Esophagus squamous epithelium (tissue), 5 donors: ENCODE measurements at places on chromosomes 3 and 15. TPM values are rescaled to one million over a fixed set of nuclear protein-coding genes. Genes with fewer than 3 reads are reported as not detected.

LYZL4 gene
- not detected for total RNA-seq

- no peak for DNase-seq
- H3K27me3 ChIP-seq = no peaks in the 10 kb centered on the region
- peaks cover 92% of the 10 kb centered on the region for H3K36me3 ChIP-seq
- no peak overlapping the region for H3K4me3 ChIP-seq
Observed at GRCh38 chr15:70050441-70050840, 47.3 kb downstream of the TLE3 start.

DNA sequence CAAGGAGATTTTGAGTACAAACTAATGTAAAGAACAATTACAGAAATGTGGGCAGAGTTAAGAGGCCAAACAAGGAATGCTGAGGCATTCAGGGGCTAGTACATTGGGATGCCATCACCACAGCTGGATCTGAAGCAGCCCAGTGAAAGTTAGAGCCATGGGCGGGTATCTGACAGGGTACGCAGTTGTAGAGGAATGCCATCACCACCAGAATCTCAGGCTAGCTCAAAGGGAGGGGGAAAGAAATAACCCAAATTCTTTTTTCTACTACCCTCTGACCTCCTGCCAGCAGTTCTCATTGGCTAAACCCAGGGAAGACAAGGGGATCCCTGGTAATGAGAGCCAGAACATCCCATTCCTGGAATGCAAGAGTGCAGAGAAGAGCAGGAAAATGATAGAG, 9.0 kb upstream of the TSC22D2 start:
- peaks cover 5% of the 10 kb centered on the region for H3K4me1 ChIP-seq
- no peaks in the 10 kb centered on the region for H3K27me3 ChIP-seq
- H3K4me3 ChIP-seq = no peak overlapping the region

PAQR9 gene
- total RNA-seq = not detected

HDAC11 gene
- total RNA-seq = 10.5 TPM

DNA sequence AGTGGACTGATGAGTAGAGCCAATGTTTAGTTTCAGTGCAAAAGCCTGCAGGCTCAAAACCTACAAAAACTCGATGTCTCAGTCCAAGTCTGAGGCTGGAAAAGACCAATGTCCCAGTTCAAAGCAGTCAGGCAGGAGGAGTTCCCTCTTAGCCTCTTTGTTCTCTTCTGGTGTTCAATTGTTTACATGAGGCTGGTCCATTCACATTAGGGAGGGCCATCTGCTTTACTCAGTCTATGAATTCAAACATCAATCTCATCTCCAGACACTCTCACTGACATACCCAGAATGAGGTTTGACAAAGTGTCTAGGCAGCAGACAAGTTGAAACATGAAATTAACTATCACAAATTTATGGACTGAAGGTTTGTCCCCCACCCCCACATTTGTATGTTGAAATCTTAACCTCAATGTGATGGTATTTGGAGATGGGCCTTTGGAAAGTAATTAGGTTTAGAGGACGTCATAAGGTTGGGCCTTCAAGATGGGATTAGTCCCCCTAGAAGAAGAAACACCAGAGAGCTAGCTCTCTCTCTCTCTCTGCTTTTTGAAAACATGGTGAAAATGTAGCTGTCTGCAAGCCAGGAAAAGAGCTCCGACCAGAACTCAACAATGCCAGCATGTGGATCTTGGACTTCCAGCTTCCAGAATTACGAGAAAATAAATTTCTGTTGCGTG, 438.5 kb upstream of the RGMA start:
- no peaks in the 10 kb centered on the region for H3K27me3 ChIP-seq
- H3K4me1 ChIP-seq = no peaks in the 10 kb centered on the region
- no peak for DNase-seq
- no peak overlapping the region for H3K4me3 ChIP-seq

DNA sequence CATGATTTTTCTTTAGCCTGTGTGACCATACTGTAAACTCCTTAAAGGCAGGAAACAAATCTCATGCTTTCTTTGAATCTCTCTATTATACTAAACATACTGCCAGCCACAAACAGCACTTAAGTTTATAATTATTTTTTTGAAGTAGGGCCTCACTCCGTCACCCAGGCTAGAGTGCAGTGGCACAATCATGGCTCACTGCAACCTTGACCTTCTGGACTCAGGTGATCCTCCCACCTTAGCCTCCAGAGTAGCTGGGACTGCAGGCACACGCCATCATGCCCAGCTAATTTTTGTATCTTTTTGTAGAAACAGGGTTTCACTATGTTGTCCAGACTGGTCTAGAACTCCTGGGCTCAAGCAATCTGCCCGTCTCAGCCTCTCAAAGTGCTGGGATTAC, 14.5 kb upstream of the SLITRK3 start:
- H3K27me3 ChIP-seq = no peaks in the 10 kb centered on the region
- H3K4me3 ChIP-seq = no peak overlapping the region
- H3K36me3 ChIP-seq = no peaks in the 10 kb centered on the region
- no peak for DNase-seq
- peak overlapping the region; percentile 42 for H3K27ac ChIP-seq

GRCh38 chr3:5572168-5572567, 384.7 kb downstream of the EDEM1 start:
- no peak overlapping the region for H3K27ac ChIP-seq
- no peaks in the 10 kb centered on the region for H3K36me3 ChIP-seq
- no peak for DNase-seq
- H3K27me3 ChIP-seq = no peaks in the 10 kb centered on the region
- no peaks in the 10 kb centered on the region for H3K4me1 ChIP-seq

GRCh38 chr15:25710184-25710583, 152.9 kb downstream of the ATP10A start:
- no peak for DNase-seq
- H3K27me3 ChIP-seq = no peaks in the 10 kb centered on the region
- H3K36me3 ChIP-seq = no peaks in the 10 kb centered on the region
- H3K4me3 ChIP-seq = no peak overlapping the region
- no peaks in the 10 kb centered on the region for H3K4me1 ChIP-seq
- no peak overlapping the region for H3K27ac ChIP-seq

- no peak for DNase-seq
- H3K4me3 ChIP-seq = no peak overlapping the region
- no peak overlapping the region for H3K27ac ChIP-seq
Observed at GRCh38 chr3:73848173-73848906, 223.6 kb upstream of the PDZRN3 start.

- no peak for DNase-seq
- no peaks in the 10 kb centered on the region for H3K27me3 ChIP-seq
- H3K4me3 ChIP-seq = no peak overlapping the region
- peaks cover 7% of the 10 kb centered on the region for H3K4me1 ChIP-seq
- no peak overlapping the region for H3K27ac ChIP-seq
Observed at GRCh38 chr3:143484846-143485512, 363.3 kb downstream of the SLC9A9 start.

GRCh38 chr3:128232376-128233178, 79.3 kb downstream of the EEFSEC start:
- no peak overlapping the region for H3K4me3 ChIP-seq
- H3K36me3 ChIP-seq = no peaks in the 10 kb centered on the region
- peaks cover 20% of the 10 kb centered on the region for H3K4me1 ChIP-seq
- no peak for DNase-seq
- H3K27ac ChIP-seq = no peak overlapping the region

PARP14 gene
- total RNA-seq = 30.9 TPM

GRCh38 chr3:98600412-98601095, 7.1 kb upstream of the CPOX start:
- H3K27ac ChIP-seq = no peak overlapping the region
- H3K36me3 ChIP-seq = no peaks in the 10 kb centered on the region
- no peaks in the 10 kb centered on the region for H3K4me1 ChIP-seq

APOD gene
- total RNA-seq = 319 TPM

NAALADL2 gene
- 1.9 TPM for total RNA-seq

CD200R1 gene
- 9.6 TPM for total RNA-seq

DNA sequence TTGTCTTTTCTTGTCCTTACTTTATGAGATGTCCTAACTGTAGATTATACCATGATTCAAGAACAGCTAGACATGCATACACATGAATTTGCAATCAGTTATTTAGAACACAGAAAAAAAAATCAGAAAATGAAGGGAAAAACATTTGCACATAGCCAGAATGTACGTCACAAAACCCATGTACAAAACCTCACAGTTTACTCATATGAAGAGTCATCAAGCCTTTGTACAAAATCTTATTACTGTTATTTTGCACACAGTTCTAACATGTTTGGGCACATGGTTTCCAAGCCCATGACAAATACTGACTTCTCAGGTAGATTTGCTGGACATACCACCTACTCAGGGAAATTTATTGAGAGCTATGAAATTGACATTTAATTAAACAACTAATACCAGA, 48.2 kb downstream of the MAP3K13 start:
- DNase-seq = no peak
- H3K4me3 ChIP-seq = no peak overlapping the region
- H3K27me3 ChIP-seq = no peaks in the 10 kb centered on the region
- no peak overlapping the region for H3K27ac ChIP-seq

- H3K27me3 ChIP-seq = no peaks in the 10 kb centered on the region
- peaks cover 11% of the 10 kb centered on the region for H3K36me3 ChIP-seq
- H3K4me3 ChIP-seq = no peak overlapping the region
- H3K27ac ChIP-seq = no peak overlapping the region
- DNase-seq = no peak
- no peaks in the 10 kb centered on the region for H3K4me1 ChIP-seq
Observed at GRCh38 chr15:99671926-99672635, 61.2 kb downstream of the LYSMD4 start.

DNA sequence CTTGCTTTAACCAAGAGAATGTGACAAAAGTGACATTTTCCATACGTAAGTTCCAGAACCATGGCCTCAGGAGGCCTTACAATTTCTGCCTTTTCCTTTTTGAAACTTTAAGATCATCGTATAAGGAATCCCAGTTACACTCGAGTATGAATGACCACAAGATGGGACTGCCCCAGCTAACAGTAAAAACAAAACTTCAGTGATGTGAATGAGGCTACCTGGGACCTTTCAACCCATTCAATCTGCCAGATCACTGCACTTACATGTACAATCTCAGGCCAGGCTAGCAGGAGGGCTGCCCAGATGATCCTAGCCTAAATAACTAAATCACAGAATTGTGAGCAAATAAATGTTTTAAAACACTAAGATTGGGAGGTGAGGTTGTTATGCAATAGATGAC, 328.8 kb downstream of the CNTN6 start:
- H3K27ac ChIP-seq = no peak overlapping the region
- H3K4me3 ChIP-seq = no peak overlapping the region

GRCh38 chr3:169755488-169755887, 9.4 kb downstream of the TERC start:
- peaks cover 5% of the 10 kb centered on the region for H3K4me1 ChIP-seq
- DNase-seq = no peak
- no peak overlapping the region for H3K4me3 ChIP-seq
- H3K27me3 ChIP-seq = no peaks in the 10 kb centered on the region
- no peaks in the 10 kb centered on the region for H3K36me3 ChIP-seq

FETUB gene
- total RNA-seq = 23.3 TPM

DNA sequence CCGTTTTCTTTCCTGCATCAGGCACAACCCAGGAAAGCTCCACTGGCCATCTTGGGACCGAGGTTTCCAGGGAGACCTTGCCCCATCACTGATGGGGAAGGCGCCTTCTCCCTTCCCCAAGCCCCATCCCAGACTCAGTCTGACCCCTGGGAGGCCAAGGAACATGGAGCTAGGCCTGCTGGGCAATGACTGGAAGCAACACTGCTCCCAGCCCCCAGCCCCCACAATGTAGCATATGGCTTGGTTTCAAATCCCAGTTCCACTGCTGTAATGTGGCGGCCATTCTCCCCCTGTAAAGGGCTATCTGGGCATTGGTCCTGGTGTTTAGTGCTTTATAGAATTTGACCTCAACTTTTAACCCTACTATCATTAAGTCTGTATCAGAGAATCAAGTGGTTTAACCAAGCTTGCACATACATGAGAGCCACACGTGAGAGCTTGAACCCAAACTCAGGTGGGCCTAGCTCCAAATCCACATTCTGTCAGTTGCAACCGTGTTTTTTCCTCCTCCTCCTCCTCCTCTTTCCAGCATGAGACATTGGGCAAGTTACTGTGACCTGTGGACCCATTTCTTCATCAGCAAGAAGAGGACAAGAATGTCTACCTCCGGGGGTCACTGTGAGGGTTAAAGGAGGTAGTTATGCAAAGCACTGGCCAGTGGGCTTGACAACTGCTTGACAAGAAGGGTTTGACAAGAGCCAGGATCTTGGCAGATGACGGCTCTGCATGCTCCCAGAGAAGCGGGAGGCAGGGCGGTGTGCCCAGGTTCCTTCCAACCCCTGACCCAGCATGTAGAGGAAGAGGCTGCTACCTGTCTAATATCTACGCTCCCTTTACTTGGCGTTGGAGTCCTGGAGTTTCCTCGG, 37.4 kb downstream of the KLHL25 start:
- H3K4me1 ChIP-seq = peaks cover 3% of the 10 kb centered on the region
- no peak for DNase-seq
- no peaks in the 10 kb centered on the region for H3K27me3 ChIP-seq
- no peak overlapping the region for H3K4me3 ChIP-seq
- no peaks in the 10 kb centered on the region for H3K36me3 ChIP-seq

DNA sequence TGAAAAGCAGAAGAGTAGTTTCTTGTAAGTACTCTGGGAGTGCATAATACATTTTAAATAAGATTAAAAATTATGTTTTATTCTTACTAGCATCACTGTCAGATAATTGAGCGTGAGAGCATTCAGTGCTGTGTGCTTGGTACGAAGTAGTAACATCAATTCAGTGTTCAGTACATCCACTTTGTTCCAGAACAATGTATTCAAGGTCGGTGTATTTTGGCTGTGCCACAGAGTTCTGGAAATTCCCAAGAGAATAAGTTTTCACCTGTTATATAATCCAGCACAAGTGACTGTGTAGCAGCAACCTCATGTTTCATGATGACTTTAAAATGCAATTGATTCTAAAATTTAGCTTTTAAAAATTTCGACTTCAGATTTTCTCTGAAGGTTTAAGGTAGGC, 130.6 kb downstream of the IGF1R start:
- H3K27ac ChIP-seq = no peak overlapping the region
- H3K4me1 ChIP-seq = peaks cover 7% of the 10 kb centered on the region
- H3K36me3 ChIP-seq = no peaks in the 10 kb centered on the region
- H3K4me3 ChIP-seq = no peak overlapping the region
- DNase-seq = no peak

- no peaks in the 10 kb centered on the region for H3K27me3 ChIP-seq
- peaks cover 22% of the 10 kb centered on the region for H3K36me3 ChIP-seq
- DNase-seq = no peak
- H3K4me3 ChIP-seq = no peak overlapping the region
- H3K27ac ChIP-seq = no peak overlapping the region
Observed at GRCh38 chr15:22942306-22942855, 37.8 kb downstream of the CYFIP1 start.

PIK3R4 gene
- 15.4 TPM for total RNA-seq

MESP1 gene
- 0.23 TPM for total RNA-seq

CASR gene
- not detected for total RNA-seq

TGM5 gene
- total RNA-seq = 19.6 TPM
